Left hindlimb (tissue), 1 donor: ENCODE measurements at places on chromosomes 7 and 10.

- no peak for DNase-seq
Measured at GRCh38 chr7:123070702-123071286, 75.3 kb upstream of the TAS2R16 start.

GRCh38 chr7:85022064-85022697 is 164.7 kb downstream of the SEMA3D start:
- DNase-seq: no peak

DNA sequence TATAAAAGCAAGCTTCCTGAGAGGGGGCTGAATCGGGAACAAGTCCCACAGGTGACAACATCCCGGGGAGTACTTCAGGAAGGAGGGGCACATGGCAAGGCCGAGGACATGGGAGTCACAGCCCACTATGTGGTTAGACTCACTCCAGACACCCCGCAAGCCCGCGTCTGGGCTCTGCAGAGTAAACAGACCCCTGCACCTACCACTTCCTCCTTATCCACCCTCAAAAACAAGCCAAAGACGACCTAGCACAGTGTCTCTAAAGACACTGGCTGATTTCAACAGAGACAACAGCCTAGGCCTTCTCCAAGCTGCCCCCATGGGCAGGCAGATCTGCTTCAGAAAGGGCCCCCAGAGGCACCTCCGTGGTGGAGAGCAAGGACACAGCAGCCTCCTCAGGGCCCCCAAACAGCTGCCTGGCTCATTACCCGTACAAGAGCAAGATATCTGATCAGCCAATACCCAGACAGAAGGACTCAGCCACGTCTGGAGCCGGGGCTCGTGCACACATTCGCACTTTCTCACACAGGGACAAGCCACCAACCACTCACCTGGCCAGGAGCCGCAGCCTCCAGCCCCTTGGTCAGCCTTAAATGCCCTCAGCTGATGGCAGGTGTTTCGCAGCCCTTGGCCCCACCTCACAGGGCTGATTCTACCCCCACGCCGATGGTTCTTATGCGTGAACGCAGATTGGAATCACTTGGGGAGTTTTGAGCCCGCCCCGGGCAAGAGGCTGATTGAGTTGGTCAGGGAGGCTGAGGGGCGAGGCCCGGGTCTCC is 10.7 kb upstream of the KPNA7 start:
- no peak for DNase-seq

DNA sequence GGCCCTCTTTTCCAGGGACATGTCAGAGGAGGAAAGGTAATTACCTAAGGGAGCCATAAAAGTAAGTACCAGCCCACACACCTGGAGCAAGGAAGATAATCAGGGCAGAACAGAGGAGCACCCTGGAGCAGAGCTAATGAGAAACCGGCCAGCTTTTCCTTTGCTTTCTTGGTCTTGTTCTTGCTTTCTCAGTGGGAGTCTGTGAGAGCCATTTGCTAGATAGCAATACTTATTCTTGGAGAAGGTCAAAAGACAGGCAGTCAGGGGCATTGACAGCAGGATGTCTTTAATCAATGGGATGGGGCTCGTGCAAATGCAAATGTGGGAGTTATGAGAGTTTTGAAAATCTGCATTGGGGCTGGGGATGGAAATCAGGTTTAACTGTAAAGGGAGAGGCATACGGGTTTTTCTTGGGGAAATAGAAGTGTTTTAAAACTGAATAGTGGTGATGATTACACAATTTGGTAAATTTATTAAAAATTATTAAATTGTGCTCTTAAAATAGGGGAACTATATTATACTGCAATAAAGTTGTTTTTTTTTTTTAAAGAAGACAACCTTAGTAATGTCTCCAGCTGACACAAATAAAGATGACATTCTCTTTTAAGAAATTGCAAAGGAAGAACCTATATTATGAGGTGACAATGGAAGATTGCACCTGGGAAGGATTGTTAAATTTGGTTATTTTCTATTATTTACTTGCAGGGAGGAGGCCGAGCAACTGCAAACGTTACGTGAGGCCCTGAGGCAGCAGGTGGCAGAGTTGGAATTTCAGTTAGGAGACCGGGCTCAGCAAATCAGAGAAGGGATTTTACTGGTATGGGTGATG is 35.6 kb upstream of the PPP1R17 start:
- no peak for DNase-seq

DNA sequence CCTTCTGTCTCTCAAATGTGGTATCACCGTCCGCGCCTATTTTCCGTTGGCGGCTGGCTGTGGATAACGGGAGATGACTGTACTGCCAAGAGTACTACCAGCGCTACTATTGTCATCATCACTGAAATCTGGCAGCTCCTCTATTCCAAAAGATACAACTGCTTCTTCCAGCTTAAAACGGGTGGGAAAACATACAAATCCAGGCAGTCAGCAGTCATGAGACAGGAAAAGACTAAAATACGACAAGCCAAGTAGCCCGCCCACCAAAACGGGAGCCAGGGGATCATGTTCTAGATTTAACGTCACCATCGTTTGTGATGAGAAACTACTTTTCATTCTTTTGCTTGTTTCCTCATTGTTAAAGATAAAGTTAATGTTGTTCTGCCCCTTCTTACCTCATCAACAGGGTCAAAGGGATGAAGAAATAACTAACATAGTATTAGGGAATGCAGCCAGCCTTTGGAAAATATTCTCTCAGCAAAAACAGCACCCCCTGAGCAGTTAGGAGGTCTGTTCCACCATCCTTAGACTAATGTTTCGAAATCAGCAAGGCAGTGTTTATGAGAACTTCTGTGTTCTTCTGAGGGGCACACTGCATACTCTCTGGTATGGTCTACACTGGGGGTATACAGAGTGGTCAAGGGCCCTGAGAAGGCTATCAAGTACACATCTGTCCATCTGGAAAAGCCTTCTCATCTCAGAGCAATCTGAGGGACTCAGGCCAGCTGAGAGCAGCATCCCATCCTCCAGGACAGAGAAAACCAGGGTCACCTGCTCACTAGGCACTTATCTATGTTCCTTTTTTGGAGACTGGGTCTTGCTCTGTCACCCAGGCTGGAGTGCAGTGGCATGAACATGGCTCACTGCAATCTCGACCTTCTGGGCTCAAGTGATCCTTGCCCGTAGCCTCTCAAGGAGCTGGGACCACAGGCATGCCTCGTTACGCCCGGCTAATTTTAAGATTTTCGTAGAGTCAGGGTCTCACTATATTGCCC is 47.5 kb downstream of the GNA12 start:
- DNase-seq: peak; percentile 71

- DNase-seq: no peak
Measured at GRCh38 chr7:129093867-129094456, 39.1 kb upstream of the TNPO3 start.
